ENCODE measurements at places on chromosomes 7 and 10. TPM values are rescaled to one million over a fixed set of nuclear protein-coding genes. Genes with fewer than 3 reads are reported as not detected.

The TDRD1 gene
- 0.12 TPM for total RNA-seq

The CACUL1 gene
- total RNA-seq: 46.9 TPM

The EGR2 gene
- 0.52 TPM for total RNA-seq

The CCDC7 gene
- 24.7 TPM for total RNA-seq

The C7orf33 gene
- total RNA-seq: not detected

DNA sequence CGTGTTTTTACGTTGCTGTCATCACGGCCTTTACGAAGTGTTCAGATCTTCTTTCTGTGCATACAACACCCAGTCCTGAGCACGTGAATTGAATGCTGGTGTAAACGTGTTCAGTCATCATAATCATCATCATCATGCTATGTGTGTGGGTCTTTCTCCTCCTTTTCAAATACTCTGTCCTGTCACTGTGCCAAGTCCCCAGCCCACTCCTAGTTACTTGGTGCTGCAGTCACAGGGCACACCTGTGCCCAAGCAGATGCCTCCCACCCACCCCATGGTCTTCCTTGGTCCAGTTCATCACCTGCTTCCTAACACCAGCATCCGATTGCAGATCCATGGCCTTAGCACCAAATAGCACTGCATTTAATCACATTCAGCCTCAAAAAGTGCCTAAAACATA lies 78.6 kb upstream of the MGMT start:
- ATAC-seq: no peak

DNA sequence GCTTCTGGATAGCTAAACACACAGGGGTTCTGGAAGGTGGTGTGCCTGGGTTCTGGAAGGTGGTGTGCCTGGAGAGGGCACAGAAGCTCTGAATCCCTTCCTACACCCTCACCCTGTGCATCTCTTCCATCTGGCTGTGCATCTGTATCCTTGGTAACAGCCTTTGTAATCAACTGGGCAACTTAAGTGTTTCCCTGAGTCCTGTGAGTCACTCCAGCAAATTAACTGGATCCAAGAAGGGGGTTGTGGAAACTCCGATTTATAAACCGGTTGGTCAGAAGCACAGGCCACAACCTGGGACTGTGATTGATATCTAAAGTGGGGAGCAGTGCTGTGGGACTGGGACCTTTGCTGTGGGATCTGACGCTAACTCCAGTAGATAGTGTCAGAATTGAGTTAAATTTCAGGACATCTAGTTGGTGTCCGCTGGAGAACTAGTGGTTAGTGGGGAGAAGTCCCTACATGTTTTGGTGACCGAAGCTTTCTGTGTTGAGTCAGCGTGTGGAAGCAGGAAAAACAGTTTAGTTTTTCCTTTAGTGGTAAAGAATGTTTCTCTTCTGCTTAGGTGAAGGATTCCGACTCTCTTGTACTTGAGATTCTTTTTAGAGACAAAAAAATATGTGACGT lies 228.1 kb downstream of the BMPER start:
- no peak for ATAC-seq

All from gastroesophageal sphincter (tissue), 4 donors.